Brain pericyte (primary cell): ENCODE measurements at places on chromosomes 1 and 21.

DNA sequence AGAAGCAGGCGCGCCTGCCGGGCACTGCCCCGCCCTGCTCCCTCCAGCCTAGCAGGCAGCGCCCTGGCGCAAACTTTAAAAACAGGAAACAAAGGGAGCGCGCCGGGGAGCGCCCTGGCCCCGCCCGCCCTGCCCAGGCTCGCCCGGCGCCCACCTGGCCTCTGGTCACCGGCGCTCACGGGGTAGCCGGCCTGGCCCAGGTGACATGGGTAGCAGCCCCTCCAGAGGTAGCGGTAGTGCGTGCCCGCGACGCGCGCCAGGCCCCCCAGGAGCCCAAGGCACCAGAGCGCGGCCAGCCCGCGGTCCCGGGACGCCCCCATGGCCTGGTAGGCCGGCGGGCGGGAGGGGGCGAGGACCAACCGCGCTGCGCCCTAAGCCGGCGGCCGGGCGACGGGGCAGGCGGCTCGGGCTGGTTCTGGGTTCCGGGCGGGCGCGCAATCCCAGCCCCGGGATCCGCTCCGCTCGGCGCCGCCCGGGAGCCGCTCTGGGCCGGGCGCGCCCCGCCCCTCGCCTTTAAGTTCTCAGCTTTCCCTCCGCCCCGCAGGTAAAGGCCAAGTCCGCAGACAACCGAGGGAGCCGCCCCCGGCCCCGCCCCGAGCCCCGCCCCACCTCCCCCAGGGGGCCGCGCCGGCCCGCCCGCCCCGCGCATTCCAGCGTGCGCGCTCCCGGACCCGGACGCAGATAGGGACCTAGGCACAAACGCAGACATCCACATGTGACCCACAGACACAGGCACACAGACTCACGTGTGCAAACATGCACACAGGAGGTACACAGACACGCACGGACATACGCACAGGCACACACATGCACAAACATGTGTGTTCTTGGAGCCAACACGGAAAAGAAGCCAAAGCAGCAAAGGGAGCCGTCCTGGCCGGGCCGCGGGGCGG is 76.7 kb downstream of the ARHGEF16 start:
- no peak for DNase-seq

DNA sequence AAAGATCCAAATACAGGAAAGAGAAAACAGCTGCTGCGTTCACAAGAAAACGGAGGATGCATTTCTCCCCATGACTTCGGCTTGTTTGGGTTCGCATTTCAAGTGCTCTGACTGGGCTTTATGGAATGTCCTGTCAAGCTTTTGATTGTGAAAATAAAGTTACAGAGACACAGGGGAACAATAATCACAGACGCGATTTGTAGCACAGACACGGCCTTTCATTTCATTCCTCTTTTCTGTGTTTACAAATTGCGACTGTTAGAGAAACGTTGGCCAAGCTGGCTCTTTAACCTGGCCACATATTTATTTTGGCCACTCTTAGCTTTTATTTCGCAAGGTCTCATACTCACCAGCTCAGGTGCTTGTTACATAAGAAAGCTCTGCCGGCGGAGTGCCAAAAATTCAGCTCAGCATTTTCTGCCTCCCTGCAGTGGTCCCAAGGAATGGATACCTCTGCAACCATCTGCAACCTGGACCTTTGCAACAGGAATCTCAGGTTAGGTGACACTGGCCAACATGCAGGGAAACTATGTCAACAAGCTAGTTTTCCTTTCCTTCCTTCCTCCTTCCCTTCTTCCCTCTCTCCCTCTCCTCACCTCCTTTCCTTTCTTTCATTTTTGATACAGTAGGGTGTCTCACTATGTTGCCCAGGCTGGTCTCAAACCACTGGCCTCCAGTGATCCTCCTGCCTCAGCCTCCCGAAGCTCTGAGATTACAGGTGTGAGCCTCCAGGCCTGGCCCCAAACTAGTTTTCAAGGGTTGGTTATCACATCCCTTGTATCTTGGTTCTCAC is 58.2 kb upstream of the SLC45A1 start:
- no peak for DNase-seq

GRCh38 chr1:92504291-92505014 is 17.7 kb upstream of the GFI1 start:
- no peak for DNase-seq

- DNase-seq, result no peak
Measured at GRCh38 chr21:36551731-36552433, 72.0 kb upstream of the CLDN14 start.

GRCh38 chr1:54987919-54988705 is 7.7 kb downstream of the TMEM61 start:
- no peak for DNase-seq

- no peak for DNase-seq
Measured at GRCh38 chr1:224054012-224054411, 59.9 kb upstream of the FBXO28 start.

- no peak for DNase-seq
Measured at GRCh38 chr1:203183828-203184227, 2.7 kb downstream of the CHI3L1 start.

- no peak for DNase-seq
Measured at GRCh38 chr1:97902067-97902466, 18.8 kb downstream of the DPYD start.

DNA sequence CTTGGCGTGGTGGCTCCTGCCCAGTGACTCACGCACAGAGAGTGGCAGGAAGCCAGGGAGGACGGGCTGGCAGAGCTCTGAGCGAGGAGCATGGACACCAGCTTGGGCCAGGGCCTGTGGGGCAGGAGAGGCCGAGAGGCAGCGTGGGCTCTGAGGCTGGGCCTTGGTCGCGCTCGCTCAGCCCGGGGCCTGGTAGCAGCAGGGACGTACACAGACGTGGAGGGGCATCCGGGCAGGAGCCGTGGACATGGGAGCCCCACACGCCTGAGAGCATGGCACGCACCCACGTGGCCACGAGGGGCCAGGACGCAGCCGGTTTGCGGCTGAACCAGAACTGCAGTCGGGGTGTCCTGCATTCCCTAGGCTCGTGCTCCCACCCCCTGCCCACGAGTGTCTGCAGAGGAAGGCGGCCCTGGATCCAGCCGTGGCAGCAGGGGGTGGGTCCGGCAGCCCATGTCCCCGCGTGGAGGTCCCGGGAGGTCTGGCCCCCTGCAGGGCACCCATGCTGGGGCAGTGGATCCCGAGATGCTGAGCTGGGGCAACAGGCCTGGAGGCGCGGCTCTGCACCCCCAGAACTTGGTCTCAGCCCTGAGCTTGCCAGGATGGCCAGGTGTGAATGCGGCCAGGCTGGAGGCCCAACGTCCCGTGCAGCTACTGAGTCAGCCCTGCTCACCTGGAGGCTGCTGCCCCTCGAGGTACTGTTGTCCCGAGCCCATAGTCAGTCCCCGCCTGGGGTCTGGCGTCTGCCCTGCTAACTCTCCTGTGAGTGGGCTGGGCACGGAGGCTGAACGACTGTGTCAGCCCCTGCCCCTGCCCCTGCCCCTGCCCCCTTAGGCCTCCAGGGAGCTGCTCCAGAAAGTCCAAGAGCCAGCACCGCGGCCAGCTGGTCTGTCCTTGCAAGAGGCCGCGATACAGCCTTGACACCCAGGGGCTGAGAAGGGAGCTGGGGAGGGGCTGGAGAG is 61.6 kb downstream of the SLX9 start:
- no peak for DNase-seq

GRCh38 chr1:74412244-74412643 is 100.2 kb downstream of the LRRC53 start:
- DNase-seq, result no peak

GRCh38 chr1:41894101-41894807 is 24.5 kb downstream of the HIVEP3 start:
- DNase-seq, result no peak

- no peak for DNase-seq
Measured at GRCh38 chr21:45588871-45589491, 46.7 kb upstream of the SLC19A1 start.

- no peak for DNase-seq
Measured at GRCh38 chr1:61237147-61237546, 154.8 kb downstream of the NFIA start.

- no peak for DNase-seq
Measured at GRCh38 chr1:203911806-203912205, 50.4 kb downstream of the SNRPE start.

DNA sequence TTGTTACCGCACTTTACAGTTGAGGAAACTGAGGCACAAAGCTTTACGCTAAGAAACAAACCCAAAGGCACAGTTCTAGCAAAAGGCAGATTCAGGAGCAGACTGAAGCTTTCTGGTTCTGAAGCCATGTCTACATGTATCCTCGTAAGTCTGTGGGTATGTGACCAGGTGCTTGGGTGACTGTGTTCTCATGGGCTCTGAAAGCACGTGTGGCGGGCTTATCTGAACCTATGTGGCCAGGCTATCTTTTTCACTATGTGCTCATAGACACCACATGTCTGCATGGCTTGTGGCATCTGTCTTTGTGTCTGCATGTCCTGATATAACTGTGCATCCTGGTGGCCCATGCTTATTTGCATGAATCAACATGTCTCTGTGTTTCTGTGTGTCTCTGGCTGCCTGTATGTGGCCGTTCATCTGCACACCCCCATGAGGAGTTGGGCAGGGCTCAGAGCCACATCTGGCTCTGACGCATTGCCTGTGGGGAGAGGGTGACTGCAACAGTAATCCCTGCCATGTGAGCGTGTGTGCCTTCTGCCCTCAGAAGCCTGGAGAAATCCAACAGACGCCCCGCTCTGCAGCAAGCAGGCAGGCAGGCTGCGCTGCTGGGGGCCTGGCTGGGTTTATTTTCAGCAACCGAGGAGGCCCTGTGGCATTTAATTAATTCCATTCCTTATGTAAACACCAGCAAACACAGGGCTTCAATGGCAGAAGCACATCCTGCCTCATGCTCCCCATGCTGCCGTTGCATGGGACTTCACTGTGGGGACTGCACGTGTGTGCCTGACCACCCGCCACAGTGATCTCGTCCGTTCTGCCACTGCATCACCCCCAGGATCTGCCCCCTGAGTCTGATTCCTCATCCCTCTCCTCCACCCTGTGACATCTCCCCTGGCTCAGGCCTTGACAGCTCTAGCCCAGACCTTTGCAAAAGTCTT is 115.4 kb downstream of the TRABD2B start:
- peak; percentile 56 for DNase-seq

DNA sequence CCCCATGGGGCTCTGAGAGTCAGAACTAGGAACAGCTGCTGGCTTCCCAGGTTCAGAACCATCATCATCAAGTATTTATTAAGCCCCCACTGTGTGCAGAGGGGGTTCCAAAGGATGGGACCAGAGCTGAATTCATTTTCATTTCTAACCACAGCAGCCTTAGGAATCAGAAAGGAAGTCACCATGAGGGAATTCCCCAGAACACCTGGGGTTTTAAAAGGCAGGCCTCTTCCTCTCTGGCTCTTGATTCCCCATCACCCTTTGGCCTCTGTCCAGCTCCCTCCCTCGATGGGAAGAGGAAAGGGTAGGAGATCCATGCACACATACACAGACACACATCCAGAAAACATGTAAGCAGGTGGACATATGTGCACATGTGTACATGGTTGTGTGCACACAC is 1.3 kb upstream of the KCNN3 start:
- DNase-seq, result no peak

- DNase-seq, result no peak
Measured at GRCh38 chr1:152167835-152168534, 9.0 kb upstream of the RPTN start.

- no peak for DNase-seq
Measured at GRCh38 chr1:239448911-239449310, 62.5 kb downstream of the CHRM3 start.

DNA sequence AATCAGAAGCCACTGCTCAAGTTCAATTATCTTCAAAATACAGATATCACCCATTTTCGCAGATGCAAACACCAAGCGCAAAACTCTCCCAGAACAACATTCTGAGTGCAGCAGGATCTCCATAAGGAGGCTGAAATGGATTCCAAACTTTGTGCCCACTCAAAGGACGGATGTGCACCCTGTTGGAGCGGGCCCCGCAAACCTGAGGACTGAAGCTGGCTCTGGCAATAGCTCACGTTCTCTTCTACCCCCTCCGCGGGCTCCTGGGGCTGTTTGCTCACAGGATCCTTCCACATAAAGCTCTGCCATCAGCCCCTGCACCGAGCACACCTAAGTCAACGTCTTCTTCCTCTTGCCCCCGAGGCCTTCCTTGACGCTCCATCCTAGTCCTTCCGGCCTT is 11.7 kb upstream of the RCSD1 start:
- DNase-seq, result no peak

- no peak for DNase-seq
Measured at GRCh38 chr1:162235241-162235800, 141.3 kb downstream of the SPATA46 start.

GRCh38 chr1:176543360-176544129 is 80.6 kb downstream of the PAPPA2 start:
- DNase-seq, result no peak

DNA sequence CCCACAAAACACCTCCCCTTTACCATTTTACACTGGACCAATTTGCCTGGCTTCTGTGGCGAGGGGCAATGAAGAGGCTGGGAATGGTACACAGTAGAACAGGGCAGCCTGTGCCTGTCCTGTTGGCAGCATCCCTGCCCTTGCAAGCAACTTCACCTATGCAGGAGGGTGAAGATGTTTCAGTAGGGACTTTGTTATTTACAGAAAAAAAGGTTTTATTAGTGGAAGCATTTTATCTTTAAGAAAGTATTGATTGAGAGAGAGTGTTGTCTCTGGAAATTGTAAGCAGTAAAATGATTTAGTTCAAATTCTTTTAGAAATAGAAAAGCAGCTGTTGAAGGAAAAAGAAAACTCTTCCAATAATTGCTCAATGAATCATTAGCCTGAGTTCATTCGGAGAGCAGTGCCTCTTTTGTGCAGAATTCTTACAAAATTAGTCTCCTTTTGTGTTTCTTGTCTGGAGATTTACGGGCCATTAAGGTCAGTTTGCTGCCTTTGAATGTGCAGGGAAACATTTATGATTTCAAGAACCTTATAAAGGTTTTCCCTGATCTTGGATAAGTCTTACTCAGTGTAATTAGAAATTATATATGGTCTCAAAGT is 49.1 kb downstream of the HHAT start:
- DNase-seq, result no peak

DNA sequence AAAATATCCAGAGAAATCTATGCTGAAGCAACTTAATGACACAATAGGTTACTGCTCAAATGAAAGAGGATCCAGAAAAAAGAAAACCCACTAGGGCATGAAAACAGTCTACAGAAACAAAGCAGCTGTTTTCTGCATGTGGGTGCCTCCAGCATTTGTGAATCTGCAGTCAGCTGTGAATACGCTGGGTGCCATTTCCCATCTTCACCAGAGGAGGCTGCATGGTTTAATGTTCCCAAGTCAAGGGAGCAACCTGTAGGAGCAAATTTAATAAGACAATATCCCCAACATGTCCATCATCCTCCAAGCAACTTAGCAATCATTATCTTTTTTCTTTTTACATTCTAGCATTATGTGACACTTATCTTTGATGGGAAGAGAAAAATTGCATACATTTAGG is 396.6 kb downstream of the BRINP2 start:
- DNase-seq, result no peak

- no peak for DNase-seq
Measured at GRCh38 chr21:29195981-29196669, 65.7 kb downstream of the MAP3K7CL start.

GRCh38 chr1:175218786-175219434 is 26.3 kb upstream of the KIAA0040 start:
- no peak for DNase-seq

- DNase-seq, result peak; percentile 10
Measured at GRCh38 chr1:8525216-8525557, 207.3 kb downstream of the SLC45A1 start.
